ENCODE measurements at places on chromosomes 2 and 18.

- DNase-seq: no peak
Observed at GRCh38 chr18:48227206-48227605, 182.0 kb downstream of the ZBTB7C start.

DNA sequence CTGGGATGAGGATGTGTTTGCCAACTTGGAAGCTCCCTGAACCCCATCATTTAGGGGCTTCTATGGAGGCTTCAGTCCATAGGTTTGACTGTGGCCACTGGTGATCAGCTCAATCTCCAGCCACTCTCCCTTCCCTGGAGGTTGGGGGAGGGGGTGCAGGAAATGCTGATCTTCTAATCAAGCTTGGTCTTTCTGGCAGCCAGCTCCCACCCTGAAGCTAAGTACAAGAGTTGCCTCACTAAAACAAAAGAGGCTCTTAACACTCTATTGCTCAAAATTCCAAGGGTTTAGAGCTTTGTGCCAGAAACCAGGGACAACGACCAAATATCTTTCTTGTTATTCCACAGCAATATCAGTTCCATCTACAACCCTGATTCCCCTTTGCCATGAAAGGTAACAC, 19.4 kb upstream of the MPPE1 start:
- DNase-seq: no peak

DNA sequence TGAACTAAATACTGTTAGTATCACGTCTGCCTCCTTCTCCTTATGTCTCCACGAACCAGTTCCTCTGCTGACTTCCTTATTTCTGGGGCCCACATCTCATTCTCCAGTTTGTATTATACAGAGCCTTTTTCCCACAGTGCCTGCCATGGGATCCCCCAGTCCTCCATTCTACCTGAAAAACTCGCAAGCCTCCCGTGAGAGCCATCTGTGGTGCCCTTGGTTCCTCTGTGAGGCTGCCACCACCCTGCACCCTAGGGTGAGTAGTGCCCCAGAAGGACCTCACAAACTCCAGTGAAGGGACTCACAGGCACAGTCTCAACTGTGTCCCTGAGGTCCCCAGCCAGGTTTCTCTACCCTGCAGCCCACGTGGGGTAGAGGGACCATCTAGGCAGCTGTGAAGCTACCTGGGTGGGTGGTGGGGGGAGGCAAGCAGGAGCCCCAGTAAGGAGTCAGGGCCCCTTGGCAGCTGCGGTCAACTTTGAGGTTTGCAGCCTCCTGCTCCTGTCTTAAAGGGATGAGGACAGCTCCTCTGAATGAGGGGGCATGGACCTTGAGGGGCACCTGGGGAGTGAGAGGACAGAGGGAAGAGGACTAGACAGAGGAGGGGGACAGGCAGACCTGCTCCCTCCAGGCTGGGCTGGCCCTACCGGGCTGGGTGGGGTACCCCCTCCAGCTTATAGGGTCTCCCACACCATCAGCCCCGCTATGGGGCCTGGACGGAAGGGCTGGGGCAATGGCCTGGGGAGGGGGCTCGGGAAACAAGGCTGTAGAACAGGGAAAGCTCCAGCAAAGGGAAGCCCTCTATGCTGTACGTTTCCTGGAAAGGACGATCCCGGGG, 1.0 kb downstream of the PSTPIP2 start:
- DNase-seq: no peak

DNA sequence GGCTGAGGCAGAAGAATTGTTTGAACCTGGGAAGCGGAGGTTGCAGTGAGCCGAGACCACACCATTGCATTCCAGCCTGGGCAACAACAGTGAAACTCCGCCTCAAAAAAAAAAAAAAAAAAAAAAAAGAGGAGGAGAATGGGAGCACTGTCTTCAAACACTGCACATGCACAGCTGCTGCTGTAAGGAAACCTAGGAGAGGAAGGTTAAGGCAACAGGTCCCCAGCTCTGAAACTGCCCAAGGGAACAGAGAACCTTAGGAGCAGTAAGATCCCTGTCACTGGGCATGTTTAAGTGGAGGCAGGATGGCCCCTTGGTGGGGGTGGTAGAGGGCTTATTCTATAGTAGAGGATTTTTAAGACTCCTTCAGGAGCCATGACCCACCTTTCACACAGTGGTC, 111.2 kb downstream of the CLIP4 start:
- DNase-seq: no peak

- DNase-seq: peak; percentile 61
Observed at GRCh38 chr2:95115418-95115817, 6.2 kb downstream of the MRPS5 start.

DNA sequence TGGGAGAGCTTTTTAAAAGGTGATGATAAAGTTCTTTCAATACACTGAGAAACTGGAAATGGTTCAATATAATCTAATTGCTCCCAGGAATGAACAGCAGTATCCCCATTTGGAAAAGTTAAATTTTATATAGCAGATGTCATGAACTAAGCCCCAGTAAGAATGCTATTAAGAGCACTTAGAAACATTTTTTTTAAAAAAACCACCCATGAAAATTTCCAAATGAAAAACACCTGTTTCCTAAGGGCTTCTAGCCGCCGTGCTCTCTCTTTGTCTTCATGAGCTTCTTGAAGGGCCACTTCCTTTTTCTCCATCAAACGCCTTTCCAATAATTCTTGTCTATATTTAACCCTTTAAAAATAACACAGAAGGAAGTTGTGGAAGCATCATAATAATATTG, 77.0 kb downstream of the UPP2 start:
- no peak for DNase-seq

- no peak for DNase-seq
Observed at GRCh38 chr2:75552222-75552621, 8.5 kb downstream of the EVA1A start.

DNA sequence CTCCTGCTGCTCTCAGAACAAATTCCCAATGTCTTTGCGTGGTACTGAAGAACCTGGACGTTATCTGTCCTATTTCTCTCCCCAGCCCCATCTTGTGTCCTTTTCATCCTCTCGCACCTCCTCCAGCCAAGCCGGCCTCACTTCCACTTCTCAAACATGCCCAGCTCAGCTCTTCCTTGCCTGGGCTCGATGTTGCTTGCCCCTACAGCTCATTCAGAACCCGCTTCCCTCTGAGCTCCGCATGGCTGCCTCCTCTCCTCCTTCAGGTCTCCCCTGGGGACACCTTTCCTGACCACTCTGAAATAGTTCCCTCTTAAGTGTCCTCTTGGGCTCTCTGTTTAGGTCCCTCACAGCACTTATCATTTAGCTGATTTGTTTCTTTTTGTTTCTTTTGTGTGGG, 6.7 kb upstream of the SMARCAL1 start:
- no peak for DNase-seq

DNA sequence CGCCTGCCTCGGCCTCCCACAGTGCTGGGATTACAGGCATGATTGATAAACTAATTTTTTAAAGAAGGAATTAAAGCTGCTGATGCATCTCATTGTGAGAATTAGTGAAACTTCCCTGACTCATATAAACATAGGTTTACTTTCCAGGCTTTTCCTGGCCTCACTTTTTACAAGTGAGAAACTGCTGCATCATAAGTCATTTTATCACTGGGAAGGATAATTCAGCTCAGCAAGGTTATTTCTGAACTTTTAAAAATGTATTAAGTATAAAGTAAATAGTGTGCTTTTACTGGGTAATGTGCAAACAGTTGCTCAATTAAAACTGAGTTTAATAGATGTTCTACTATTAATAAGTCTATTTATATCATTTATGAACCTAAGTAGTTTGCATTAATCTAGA, 1130.3 kb upstream of the CDH2 start:
- DNase-seq: no peak

GRCh38 chr2:63300835-63301234, 250.2 kb downstream of the OTX1 start:
- DNase-seq: no peak

DNA sequence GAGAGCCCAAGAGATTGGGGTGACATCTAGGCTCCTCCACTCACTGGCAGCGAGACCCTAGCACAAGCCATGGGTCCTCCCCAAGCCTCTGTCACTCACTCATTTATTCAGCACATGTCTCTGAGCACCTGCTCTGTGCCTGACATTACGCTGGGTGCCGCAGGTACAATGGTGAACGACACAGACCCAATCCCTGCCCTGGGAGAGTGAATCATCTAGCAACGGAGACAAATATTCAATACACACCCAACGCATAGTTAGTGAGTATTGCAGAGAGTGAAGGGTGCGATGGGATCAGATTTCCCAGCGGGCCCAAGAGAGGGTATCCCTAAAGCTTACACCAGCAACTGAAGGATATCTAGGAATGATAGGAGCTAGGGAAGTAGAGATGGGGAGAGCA, 45.5 kb downstream of the ZFP36L2 start:
- no peak for DNase-seq

- no peak for DNase-seq
Observed at GRCh38 chr18:58394602-58395425, 234.1 kb downstream of the ALPK2 start.

GRCh38 chr2:54271843-54272627, 16.0 kb upstream of the TSPYL6 start:
- no peak for DNase-seq

GRCh38 chr2:218743068-218743467, 32.4 kb downstream of the TTLL4 start:
- DNase-seq: no peak

DNA sequence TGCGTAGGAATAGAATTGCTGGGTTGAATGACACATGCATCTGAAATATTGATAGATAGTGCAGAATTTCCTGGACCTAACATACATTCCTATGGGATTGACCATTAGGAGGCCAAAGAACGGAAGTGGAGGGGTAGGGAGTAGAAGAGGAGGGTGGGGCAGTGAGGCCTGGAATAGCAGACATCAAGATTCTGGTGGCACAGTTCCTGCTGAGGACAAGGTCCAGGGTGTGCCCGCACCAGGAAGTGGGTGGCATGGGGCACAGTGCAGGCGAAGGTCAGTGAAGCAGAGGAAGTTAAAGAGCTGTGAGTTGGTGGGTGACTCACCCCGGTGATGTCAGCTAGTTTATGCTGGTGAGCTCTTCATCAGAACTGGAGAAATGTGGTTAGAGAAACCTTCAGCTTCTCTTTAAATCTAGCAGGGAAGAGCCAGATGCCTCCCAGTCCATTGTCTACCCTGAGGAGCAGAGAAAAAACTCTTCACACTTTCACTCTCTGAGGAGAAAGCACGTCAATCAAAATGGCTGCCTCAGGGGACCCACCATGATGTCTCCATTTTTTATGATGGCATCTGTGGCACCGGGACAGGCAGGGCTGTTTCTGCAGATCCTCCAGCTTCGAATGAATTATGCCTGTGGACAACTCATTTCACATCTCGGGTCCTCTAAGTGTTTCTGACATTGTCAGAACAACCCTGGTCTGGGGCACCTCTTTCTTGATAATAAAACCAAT, 55.9 kb upstream of the CTLA4 start:
- DNase-seq: peak; percentile 48

- DNase-seq: no peak
Observed at GRCh38 chr2:137952586-137953129, 11.6 kb upstream of the HNMT start.

GRCh38 chr2:67156796-67157195, 240.3 kb upstream of the ETAA1 start:
- no peak for DNase-seq

- no peak for DNase-seq
Observed at GRCh38 chr18:74492259-74492658, 3.9 kb upstream of the CNDP2 start.

DNA sequence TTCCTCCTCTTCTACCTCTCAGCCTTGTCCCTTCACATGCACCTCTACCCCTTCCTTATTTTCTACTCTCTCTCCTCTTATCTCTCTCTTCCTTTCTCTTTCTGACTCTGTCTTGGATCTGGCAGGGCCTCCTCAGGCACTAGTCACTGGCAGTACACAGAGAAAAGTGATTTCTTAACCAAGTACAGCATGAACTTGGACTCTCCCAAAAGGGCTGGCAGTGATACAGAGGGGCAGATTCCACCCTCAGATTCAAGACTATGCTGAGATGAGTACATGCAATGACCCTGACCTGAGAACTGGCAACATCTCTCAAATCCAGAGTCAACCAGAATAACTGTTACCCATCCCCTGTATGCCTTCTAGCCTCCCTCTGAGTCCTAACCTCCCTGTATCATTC, 4.3 kb downstream of the AOX1 start:
- DNase-seq: no peak

GRCh38 chr2:38750011-38750890, 910 bp downstream of the SRSF7 start:
- peak; percentile 25 for DNase-seq

- DNase-seq: no peak
Observed at GRCh38 chr18:23416298-23416697, 36.8 kb upstream of the RIOK3 start.

- no peak for DNase-seq
Observed at GRCh38 chr18:24818441-24818840, 358.0 kb downstream of the HRH4 start.

GRCh38 chr18:9240270-9240669, 94.3 kb upstream of the TWSG1 start:
- no peak for DNase-seq

DNA sequence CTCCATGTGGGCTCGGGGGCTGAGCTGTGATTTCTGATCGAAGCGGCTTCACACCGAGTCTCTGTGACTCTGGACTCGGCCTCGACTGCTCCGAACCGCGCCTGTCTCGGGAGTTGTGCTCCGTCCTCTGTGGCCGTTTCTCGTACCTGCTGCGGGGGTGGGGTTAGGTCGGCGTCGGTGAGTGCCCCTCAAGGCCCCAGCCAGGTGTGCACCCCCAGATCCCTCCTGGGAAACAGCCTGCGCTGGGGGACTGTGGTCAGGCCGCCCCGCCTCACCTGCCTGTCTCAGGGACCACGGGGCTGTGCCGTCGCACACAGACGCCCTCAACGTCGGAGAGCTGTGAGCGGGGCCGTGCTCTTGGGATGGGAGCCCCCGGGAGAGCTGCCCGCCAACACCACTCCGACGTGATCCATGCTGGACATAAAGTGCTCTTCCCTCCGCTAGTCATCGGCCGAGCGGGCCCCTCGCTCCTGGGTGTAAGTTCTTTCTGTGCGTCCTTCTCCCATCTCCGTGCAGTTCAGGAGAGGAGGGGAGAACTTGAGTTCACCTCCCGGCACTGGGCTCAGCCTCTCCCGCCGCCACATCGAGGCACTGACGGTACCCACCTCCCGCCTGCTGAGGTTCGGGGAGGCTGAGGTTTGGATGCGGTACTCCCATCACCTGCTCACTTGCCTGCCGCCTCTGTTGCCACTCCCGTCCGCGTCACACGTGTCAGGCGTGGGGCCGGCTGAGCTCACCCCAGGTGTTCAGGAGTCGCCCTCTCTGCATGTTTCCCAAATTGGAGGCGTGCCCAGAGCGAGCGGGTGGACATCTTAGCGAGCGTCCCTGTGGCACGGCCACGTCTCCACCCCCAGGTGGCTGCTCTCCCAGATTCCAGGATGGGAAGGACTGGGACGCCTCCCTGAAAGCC, 55.7 kb downstream of the CTDP1 start:
- no peak for DNase-seq
